ENCODE measurements at places on chromosomes 1 and 21.
A peak's percentile ranks its signal among the peaks of the same experiment; 100 is the strongest.

DNA sequence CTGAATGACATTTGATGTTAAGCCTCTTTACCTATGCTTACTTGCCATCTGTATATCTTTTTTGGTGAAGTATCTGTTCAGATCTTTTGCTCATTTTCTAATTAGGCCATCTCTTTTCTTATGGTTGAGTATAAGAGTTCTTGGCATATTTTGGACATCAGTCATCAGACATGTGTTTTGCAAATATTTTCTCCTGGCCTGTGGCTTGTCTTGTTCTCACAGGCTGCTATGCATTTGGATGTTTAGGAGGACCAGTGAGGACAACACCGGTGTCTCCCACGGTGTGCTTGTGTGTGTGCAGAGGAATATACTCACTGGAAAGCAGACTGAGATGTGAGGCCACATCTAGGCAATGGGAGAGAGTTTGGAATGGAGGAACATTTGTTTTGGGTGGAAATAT is 87.1 kb upstream of the LYST start:
- DNase-seq: no peak

- DNase-seq: no peak
Measured at GRCh38 chr1:190847166-190847565, 369.5 kb upstream of the BRINP3 start.

GRCh38 chr1:119794230-119794875 is 16.9 kb downstream of the REG4 start:
- no peak for DNase-seq

DNA sequence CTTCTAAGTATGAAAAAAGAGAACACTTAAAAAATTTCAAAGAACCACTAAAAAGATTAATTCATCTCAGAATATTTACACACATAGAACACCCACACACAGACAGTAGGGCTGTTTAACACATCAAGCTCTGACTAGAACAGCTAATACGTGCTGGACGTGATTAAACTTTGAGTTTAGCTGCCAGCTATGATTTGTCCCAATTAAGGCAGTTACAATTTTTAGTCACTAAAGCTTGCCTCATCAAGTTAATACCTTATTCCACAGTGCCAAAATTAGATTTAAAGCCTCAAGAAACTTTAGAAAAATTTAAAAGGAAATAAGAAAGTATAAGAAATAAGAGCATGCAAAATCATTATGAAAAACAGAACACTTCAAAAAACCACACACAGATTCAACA is 18.9 kb downstream of the SLC16A1 start:
- no peak for DNase-seq

DNA sequence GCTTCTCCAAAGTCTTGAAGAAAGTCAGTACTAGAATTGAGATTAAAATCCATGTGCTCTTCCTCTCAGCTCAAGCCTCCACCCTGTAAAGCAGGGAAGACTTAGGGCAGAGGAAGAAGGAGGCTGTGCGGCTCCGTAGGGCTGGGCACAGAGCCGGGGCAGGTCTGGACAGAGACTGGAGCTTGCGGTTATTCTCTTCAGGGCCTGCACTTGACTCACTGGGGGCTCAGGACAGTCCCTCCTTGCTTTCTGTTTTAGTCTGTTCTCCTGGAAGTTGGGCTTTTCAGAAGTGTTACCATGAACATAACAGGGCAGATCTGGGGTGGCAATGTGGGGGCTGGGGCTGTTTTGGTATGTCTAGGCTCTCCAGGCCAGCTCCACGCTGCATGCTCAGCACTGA is 21.6 kb upstream of the TRABD2B start:
- DNase-seq: peak; percentile 40

- DNase-seq: no peak
Measured at GRCh38 chr21:32186804-32187203, 92.0 kb downstream of the MIS18A start.

DNA sequence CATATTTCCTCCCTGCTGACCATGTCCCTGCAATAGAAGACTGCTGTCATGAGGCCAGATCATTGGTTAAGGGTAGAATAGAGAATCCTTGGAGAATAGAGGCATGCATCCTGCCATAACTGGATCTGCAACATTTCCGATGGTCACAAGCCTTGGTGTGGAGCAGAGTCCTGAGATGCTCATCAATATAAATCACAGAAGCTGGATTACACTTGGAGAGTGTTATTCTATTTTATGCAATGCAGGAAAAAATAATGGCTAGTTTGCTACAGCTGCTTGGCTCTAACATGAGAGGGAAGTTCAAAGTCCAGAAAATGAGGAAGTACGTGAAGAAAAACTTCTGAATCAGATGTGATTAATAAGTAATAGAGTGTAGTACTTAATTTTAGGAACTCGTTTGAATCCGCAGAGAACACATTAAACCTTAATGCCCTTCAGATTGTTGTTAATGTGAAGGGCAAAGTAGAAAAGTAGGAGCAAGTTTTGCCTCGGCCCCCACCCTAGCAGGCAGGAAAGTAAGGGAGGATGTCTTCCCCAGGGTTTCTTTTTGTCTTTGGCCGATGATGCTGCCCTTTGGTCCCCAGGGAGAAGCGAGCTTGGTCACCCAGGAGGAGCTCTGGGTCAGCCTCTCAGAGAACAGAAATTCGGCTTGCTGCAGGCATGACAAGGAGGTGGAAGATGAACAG is 59.5 kb downstream of the KCNK1 start:
- no peak for DNase-seq

DNA sequence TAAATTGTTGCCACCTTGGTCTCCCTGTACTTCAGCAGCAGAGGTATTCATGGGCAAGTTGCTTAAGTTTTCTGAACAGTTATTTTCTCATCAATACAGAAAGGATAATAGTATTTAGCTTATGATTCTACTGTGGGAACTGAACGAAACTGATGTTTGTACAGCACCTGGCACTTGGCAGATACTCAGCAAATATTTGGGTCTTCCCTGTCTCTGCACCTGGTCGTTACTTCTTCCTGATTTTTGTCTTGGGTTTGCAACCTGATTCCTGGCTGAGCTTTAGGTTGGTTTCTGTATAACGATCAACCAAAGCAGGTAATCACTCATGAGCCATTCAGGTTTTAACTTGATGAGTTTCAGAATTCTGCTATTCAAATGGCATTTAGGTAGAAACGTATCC is 490.6 kb downstream of the KIF26B start:
- DNase-seq: no peak

GRCh38 chr1:29664711-29665110 is 428.4 kb downstream of the PTPRU start:
- no peak for DNase-seq

DNA sequence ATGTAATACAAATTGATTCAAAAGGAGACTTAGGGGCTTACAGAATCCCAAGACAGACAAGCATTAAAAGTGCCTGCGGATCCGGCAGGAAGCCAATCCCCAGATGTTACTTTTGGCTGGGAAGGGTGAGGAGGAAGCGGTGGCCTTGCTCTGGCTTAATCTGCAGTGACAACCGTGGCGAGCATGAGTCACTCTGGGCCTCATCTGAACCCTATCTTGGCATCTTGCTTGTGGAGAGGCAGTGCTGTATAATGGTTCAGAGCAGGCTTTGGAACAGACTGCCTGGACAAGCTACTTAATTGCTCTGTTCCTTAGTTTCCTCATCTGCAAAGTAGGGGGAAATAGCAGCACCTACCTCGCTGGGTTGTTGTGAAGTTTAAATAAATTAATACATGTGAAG is 74.1 kb downstream of the XCL2 start:
- peak; percentile 79 for DNase-seq

GRCh38 chr21:37060296-37060695 is 12.6 kb downstream of the PIGP start:
- DNase-seq: no peak

- DNase-seq: no peak
Measured at GRCh38 chr1:227378871-227379554, 60.7 kb upstream of the CDC42BPA start.

DNA sequence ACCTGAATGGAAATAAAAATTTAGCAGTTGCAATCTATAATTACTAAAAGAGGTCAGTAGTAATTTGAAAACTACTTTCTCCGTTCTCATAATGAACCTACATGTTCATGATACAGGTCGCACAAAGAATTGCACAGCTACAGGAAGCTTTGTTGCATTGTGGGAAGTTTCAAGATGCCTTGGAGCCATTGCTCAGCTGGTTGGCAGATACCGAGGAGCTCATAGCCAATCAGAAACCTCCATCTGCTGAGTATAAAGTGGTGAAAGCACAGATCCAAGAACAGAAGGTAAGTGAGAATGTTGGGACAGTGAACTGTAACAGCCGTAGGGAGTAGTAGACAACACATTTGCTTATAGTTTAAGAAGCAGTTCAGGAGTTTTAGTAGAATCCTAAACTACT is 68.8 kb upstream of the BMP8A start:
- DNase-seq: no peak

GRCh38 chr21:30719401-30719800 is 824 bp upstream of the KRTAP21-3 start:
- no peak for DNase-seq

DNA sequence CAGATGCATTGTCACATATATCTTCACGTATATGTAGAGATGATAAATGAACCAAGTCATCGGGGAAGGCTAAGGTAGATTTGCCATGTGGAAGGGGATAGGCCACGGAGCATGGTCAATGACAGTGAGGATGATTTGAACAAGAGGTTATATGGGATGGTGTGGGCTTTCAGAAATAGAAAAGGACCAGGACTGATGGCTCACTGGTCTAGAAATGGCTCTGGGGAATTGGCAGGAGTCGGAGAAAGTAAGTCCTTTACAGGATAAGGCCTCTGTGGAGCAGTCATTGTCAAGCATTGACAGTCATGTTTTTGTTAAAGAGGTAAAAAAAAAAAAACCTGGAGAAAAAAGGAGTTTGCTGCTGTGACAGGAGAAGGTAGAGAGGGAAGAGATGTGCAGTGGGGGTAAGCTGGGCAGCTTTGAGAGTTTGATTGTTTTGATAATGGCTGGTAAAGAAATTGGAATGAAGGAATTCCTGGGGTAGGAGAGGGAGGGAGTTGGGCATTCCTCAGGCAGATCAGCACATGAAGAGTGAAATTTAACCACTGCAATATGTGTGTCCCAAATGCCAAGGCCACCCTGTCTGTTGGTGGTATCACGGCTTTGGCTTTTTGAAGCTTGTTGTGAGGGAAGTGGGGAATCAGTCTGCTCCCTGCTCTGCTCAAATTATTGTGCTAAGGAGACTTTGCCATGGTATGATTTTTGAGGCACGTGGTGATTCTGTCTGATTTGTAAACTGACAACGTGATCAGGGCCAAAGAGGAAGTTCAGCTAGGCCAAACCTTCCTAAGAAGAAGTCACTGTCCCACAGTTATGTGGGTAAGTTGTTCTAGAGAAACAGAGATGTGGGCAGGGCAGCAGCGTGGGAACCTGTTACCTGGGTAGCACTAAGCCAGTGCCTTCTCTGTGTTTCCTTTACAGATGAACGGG is 26.0 kb downstream of the MACF1 start:
- DNase-seq: no peak

DNA sequence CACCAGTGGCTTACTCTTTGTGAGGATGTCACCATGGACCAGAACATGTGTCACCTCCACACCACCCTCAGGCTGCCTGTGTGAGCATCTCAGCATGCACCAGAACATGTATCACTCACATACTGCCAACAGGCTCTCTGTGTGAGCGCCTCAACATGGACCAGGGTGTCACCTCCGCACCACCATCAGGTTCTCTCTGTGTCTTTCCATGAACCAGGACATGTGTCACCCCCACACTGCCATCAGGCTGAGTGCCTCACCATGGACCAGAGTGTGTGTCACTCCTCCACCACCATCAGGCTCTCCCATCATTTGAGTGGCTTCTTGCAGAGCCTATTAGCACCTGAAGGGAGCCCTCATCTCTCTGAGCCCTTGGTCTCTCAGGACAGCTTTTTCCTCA is 125.2 kb downstream of the ZNF648 start:
- DNase-seq: no peak

DNA sequence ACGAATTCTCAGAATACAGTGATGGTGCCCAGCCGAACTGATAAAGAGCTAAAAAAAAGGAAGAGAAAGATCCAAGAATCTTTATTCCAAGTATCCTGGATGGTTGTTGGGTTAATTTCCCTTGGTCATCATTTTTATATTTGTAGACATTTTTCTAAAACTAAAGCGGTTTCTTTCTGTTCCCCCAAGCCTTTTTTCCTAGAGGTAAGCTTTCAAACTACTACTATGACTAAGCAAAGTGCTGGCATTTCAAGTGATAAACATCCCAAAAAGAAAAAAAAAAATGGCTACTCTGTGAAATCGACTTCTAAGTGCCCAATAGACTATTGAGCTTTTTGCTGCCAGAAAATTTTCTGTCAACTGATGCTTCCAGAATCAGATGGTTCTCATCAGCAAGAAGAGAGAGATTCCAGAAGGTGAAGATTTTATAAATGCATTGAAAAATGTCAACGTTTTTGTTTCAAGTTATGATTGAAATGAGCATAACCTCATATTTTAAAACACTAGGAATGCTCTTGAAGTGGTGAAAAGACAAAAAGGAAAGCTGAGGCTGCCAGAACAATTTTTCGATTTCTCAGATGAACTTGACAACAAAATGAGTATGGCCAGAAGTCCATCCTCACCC is 96.1 kb upstream of the ZC3H11B start:
- no peak for DNase-seq

DNA sequence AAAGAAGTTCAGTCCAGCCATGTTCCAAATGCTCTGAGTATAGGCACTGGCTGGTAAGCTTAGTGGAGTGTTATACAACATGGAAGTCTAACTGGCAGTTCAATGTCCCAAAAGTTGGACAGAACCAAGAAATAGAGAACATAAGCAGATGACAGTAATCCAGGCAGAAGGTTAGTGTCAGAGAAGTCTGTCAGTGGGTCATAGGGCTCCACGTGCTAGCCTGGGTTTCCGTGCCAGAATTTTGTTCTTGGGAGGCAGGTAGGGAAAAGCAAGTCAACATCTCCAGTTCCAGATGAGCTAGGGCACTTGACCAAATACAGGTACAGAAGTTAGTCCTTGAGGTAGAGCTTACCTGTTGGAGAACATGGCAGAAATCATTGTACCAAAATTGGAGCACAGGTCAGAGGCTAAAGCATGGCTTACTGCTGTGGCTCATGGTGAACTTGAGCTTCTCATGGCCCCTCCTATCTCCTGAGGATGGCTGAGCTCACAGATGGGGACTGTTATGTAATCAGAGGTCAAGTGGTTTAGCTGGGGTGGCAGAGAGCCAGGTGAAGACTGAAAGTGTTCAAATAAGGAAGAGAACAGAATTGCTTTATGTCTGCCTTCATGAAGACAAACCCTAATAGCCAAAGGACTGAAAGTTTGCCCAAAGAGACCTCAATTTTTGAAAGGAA is 170.8 kb downstream of the NFIA start:
- no peak for DNase-seq

DNA sequence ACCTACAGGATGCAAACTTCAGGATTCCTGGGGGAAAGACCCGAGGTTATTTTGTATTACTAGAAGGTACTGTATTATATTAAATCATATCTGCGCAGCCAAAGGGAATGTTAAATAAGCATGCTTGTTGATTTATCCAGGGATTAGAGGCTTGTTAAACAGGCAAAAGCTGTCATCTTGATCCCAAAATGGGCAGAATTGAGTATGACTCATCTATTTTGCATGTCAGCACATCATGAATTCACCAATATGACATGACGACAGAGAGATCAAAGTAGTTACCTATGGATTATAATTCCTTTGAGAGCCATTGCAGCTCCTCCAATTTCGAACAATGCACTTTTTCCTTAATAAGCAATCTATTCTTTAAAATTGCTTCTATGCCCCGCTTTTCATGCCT is 66.1 kb downstream of the TBX15 start:
- no peak for DNase-seq

GRCh38 chr1:185917646-185918045 is 183.5 kb downstream of the HMCN1 start:
- no peak for DNase-seq

Measured in coronary artery (tissue), 2 donors.